GM20000 (cell line): ENCODE measurements at places on chromosomes 5 and 9.

- DNase-seq, result no peak
These were observed 334.0 kb upstream of the PUM3 start for GRCh38 chr9:3177936-3178335.

- peak; percentile 56 for DNase-seq
These were observed 44.8 kb downstream of the PARP8 start for GRCh38 chr5:50711280-50711679.

DNA sequence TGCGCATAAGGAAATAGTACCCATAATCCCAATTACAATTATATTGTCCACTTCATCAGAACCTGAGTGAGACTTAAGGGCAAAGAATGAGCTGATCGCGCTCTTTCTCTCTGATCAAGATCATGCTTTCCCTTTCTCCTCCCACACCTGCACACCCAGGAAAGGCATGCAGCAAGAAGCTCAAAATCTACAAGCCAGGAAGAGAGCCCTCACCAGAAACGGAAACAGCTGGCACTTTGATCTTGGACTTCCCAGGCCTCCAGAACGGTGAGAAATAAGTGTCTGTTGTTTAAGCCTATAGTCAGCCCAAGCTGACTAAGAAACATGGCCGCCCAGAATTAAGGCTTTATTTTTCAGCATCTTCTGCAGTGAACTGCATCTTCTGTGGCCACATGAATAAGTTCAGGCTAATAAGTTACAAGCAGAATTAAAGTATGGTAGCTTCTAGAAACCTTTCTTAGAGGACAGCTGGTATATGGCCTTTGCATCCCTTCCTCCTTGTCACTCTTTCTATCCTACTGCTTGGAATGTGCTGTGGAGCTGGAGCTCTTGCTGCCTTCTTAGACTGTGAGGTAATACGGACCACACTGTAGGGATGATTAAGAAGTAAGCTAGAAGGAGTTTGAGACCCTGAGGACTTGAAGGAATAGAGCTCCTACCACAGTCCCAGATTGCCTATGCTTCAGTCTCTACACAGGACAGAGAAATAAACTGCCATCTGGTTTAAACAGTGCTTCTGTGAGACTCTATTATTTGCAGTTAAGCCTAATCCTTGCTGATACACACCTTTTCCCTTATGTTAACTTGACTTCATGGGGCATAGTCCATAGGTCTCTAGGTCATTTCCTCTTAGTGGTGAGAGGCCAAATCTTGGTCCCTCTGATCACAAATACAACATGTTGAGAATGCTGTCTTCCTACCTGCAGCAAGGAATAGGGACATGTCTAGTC, 17.2 kb downstream of the OR2S2 start:
- DNase-seq, result no peak

DNA sequence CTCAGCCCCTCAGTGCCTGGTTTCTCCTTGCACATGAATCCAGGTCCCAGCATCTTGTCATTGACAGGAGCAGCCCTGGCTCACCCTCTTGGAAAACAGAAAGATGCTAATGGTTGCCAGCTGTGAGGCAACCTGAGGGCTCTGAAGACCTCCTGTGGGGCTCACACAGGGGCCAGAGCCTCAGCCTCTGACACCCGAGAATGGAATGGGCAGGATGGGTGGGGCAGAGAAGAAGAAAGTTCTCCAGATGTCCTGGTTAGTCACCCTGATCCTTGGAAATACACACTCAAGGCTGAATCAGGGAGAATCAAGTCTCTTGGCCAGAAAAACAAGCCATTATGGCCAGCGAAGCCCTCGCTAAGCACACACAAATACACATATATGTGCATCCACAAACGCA, 32.3 kb upstream of the SPATA31E1 start:
- DNase-seq, result no peak

DNA sequence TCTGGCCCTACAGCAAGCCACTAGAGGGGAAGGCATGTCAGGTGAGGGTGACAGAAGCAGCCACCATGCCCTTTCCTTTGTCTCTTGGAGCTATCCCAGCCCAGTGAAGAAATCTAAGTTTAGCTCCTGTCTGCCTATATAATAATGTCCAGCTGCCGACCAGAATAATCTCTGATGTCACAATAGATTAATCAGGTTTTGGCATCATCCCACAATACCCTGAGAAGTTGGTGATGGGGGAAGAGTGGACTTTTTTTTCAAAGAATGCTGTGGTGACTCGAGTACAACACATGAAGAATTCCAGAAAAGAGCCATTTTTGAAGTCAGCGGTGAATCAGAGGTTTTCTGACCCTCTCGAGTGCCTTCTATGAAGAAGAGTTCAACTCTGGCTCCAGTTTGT, 1.7 kb upstream of the TSLP start:
- DNase-seq, result no peak

DNA sequence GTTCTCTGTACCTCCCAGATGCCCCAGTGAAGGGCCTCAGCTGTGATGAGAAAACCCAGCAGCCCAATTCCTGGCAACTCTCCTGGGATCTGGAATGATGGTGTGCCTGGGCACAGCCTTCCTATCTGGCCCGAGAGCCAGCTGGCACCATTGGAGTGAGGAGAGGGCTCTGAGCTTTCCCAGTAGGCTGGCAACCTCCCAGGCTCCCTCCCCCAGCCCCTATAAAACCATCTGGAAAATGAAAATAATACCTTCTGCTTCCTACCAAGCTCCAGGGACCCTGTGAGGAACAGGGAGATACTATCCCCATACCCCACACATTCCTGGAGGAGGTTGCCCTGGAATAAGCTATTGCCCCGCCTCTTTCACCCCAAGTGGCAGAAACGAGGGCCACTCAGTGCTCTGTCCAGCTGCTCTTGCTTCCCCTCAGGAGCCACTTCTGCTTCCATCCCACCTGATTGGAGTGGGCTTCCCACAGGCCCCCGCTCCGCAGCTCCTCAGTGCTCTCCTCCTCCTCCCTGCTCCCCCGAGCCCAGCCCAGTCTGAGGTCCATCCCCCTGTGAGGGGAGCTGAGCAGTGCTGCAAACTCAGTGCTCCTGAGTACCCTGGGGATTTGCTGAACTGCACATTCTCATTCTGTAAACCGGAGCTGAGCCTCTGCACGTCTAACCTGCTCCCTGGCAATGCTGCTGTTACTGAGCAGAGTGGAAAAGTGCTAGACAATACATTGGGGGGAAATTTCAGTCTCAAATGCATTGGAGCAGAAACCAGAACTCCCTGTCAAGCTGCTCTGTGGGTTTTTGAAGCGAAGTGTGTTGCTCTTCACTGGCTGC, 74.7 kb downstream of the THBS4 start:
- DNase-seq, result no peak

DNA sequence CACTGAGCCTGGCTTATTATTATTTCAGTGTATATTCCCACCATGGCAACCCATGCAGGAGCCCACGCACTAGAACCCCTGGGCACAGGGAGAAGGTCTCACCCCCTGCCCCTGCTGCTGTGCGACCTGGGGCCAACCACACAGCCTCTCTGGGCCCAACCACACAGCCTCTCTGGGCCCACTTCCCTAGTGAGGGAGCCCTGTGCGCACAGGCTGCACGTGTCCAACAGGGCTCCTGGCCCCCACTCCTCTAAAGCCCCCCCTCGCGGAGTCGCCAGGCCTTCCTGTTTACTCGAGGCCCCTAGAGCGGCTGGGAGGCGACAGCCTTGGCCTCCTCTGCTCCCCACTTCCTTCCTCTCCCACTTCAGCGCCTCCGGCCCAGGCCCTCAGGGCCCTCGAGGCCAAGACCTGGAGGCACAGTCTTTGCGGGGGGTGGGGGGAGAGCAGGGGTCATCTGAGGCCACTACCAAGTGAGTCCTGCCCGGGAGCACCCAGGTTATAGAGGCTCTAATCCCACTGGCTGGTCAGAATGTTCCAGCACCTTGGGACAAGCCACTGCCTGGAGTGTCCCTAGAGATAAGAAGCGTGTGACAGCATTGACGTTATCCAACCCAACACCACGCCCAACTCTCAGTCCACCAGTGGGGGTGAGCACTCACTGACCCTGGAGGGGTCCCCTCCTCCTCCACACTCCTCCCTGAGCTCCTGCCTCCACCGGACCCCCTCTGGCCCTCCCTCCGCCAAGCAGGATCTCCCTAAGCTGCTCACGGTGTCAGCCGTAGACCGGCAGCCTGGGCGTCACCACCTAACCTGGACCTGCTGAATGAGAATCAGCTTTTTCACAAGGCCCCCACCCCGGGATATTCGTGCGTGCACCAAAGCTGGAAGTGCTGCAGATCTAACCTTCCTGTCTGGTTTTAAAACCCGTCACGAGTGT, 7.9 kb upstream of the ENG start:
- peak; percentile 68 for DNase-seq

GRCh38 chr5:74127381-74128320, 501.7 kb downstream of the ARHGEF28 start:
- DNase-seq, result no peak

DNA sequence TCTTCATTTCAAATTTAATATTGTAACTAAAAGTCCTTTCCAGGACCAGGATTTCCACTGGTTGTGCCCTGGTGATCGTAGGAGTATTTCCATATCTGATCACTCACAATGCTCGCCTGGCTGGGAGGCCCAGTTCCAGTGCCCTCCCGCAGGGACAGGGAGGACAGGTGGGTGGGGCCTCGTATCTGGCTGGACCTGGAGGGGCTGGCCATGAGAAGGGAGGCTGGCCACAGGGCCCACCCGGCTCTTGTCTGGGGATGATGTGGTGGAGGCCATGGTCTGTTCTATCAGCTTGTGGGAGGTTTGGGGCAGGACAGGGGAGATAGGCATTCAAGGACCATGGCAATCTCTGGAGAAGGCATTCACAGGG, 286.4 kb downstream of the GADD45G start:
- DNase-seq, result no peak

DNA sequence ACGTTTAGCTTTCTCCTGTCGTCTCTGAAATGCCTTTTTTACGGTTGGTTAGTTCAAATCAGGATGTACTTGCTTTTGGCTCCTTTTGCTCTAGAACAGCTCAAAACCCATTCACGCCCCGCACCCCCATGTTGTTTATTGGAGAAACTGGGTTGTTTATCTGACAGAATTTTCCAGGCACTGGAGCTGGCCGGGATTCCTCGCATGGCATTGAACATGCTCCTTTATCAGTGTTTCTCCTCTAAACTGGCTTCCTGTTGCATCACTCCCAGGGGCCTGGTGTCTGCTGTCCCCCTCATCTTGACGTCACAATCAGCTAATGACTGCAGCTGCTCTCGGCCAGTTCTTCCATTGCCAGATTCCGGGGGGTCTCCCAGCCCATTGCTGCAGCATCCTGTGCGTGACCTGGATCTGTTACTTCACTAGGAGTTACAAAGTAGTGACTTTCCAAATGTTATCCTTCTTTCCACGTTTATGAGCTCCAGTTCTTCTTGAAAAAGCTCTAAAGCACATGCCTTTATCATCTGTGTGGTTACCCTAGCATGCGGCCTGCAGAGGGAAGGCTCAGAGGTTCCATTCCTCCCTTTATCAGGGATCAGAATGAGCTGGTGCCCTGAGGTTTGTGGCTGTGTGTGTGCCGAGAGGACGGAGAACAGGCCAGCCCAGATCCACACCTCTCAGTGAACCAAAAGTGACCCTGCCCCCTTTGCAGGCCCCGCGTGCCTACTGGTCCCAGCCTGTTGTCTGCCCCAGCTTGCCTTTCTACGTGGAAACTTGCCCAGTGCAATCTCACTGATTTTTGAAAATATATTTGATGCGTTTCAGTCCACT, 27.5 kb downstream of the FAM163B start:
- no peak for DNase-seq

GRCh38 chr5:82560561-82560960, 282.4 kb upstream of the RPS23 start:
- DNase-seq, result no peak

DNA sequence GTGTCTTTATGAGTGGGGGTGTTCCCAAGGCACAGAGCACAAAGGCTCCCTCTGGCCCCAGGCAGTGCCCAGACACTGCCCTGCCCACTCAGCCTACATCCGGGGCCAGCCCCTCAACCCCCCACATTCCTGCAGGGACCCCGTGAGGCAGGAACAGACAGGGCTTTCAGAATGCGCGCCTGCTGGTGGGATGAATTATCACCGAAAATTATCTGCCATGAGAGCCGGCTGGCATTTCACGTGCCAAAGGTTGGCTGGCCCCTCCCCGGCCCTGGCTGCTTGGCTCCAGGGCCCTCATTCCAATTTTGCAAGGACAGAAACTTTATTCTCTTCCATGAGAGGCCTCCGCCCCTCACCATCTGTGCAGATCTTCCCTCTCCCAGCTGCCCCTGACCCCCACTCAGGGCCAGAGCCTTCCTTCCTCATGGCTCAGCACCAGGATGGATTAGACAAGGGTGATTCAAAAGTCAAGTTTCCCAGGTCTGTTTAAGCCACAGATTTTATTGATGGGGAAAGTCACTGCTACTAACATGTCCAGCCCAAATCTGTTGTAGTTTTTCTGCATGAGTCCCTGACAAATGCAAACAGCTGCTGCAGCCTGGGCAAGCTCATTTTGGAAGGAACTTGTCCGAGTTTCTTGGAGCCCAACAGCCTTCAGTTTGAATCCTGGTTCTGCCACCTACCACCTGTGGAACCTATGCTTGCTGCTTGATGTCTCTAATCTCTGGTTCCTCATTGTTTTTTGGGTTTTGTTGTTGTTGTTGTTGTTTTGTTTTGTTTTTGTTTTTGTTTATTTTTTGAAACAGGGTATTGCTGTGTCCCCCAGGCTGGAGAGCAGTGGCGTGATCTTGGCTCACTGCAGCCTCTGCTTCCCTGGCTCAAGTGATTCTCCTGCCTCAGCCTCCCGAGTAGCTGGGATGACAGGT, 32.3 kb upstream of the WDR38 start:
- DNase-seq, result no peak

GRCh38 chr5:111347021-111347420, 122.8 kb downstream of the CAMK4 start:
- no peak for DNase-seq

DNA sequence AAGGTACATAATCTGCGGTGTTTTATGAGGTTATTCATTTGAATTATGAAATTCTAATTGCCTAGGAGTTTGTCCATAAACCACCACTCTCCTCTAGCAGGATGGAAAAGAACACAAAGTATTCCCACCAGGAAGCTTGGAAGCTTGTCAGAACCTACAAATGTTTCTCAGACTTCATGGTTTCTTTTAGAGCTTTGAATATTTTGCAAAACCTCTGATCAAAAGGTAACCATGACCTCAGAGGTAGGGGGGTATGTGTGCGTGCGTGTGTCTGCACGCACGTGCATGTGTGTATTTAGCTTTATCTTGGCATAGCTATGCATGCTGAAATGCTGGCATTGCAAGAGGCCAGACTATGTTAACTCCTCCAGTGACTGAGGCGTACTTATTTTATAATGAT, 847.0 kb downstream of the TLE1 start:
- DNase-seq, result no peak

DNA sequence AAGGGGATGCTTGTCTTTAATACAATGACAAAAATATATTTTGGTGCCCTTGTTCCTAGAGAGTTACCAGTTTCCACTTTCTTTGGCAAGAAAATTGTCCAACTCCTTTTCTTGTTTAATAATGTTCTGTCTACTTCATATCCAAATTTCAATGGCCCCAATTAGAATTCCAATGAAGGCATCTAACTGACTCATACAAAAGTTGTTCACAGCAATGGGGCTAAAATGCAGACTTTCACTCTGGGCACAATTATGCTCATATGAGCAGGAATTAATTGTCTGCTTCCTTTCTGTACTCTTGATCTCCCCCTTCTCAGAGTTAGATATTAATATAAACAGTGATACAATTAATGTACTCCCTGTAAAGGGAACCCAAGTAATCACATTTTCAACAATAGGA, 42.1 kb upstream of the ZNF622 start:
- DNase-seq, result no peak
